ENCODE measurements at places on chromosomes 11 and 22.

- no peak for DNase-seq
Measured at GRCh38 chr11:118443590-118444218, 7.4 kb downstream of the KMT2A start.

DNA sequence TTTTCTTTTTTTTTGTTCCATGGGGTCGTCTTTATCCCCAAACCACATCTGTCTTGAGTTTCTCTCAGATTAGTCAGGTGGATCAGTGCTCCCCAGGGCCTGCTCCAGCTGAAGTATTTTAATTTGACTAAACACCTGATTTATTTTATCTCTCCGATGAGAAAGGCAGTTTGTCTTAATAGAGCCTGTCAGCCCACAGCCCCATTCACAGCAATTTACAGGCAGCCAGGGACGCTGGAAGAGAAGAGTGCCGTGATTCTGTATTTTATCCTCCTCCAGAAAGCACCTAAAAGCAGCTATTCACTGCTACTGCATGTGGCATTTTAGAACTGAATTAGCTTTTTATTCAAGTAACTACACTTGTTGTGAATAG, 164.5 kb downstream of the SOX6 start:
- no peak for DNase-seq

GRCh38 chr11:117075186-117075585, 23.0 kb downstream of the SIK3 start:
- no peak for DNase-seq

- no peak for DNase-seq
Measured at GRCh38 chr11:30938810-30939209, 352.7 kb upstream of the MPPED2 start.

DNA sequence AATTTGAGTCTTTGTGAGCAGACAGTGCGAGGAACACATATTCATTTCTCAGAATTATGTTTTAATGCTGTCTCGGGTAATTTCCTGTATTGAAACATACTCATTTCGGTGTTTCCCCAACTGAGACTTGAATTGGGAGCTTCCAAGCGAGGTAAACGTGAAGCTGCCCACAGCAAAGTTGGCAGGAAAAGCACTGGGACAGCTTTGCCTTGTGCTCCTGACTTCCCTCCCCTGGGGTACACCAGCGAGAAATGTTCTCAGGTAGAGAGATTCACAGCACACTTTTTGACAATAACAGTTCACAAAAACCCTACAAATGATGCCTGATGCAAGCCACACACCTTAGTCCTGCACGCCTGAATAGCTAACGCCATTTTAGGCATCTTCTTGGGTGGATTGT, 3.1 kb downstream of the HTR3B start:
- DNase-seq: no peak

DNA sequence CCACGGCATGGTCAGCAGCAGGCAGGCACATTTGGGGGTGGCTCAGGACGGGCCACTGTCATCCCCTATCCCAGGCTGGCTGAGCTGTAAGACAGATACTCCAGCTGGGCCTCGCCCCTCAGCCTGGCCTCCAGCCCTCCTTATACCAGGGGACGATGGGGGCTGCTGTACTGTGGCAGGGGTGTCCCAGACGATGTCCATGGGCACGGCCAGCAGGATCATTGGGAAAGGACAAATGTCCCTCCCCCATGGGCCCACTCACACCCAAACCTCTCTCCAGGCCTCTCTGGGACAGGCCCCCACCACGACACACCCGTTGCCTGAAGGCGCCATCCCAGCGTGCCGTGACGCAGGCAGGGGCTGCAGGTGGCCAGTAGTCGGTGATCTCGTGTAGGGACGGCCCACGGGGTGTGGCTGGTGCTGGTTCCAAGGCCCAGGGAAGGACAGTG, 1.5 kb upstream of the IL17REL start:
- DNase-seq: no peak

GRCh38 chr11:64348383-64349024, 8.5 kb downstream of the CCDC88B start:
- DNase-seq: no peak

DNA sequence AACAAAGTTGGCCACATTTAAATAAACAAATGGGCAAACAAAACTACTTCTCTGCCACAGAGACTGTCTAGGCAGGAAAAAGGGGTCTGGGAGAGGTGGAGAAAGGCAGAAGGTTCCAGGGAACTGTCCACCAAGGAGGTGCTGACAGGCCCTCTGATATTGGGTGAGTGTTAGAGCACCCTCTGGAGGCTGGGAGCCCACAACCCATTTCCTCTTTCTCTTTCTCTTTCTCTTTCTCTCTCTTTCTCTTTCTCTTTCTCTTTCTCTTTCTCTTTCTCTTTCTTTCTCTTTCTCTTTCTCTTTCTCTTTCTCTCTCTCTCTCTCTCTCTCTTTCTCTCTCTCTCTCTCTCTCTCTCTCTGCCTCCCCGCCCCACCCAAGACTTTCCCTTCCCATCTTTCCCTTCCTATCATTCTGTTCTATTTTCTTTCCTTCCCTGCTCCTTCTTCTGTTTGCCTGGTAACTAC, 912.8 kb downstream of the DLG2 start:
- no peak for DNase-seq

- DNase-seq: no peak
Measured at GRCh38 chr11:120707098-120707497, 195.6 kb downstream of the GRIK4 start.

DNA sequence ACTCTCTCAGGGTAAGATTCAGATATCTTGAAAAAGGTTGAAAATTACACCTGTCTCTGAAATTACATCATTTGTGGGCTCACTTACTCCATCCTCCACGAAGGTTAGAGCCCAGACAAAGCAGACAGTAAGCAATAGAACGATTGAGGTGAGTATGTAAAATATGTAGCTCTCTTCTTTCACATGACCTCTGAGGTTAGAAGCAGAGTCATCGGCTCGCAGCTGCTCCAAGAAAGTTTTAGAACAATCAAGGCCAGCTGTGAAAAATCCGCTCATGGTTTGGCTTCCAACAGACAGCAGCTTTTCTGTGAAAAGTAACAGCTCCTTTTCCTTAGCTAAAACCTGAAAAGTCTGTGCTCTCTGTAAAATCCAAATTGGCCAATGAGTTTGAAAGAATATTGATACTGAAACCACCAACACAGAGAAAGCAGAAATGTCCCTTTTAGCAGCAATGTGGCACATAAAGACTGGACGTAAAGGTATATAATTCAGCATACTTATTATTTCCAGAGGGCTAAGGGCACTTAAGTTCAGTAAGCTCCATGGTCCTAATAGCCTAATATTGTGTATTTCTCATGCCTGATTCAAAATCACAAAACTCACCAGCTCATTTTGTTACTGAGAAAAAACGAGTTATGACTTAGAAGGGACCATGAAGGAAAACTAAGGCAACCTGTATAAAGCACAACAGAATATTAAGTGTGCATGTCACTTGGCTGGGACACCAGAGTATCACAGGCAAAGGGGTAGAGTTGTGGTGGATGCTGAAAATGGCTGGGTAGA, 78.2 kb downstream of the FAM76B start:
- no peak for DNase-seq

GRCh38 chr22:37012262-37012904, 6.9 kb downstream of the TST start:
- DNase-seq: no peak

DNA sequence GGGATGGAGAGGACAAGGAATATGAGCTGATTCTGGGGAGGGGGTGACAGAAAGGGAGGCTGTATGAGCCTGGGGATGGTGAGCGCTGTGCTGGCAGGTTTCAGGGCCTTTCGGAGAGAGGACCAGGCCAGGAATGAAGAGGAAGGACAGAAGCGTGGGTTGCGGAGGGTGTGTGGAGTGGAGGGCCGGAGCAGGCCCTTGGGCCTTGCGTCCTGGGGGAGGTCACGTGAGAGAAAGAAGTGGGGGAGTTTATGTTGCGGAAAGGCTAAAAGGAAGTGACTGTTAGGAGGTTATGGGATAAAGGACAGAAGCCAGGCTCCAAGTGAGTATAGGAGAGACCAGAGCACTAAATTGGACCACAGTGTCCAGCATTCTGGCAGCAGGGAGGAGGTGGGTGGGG, 17.5 kb downstream of the BCR start:
- DNase-seq: no peak

- DNase-seq: no peak
Measured at GRCh38 chr11:35105319-35106079, 33.5 kb upstream of the CD44 start.

DNA sequence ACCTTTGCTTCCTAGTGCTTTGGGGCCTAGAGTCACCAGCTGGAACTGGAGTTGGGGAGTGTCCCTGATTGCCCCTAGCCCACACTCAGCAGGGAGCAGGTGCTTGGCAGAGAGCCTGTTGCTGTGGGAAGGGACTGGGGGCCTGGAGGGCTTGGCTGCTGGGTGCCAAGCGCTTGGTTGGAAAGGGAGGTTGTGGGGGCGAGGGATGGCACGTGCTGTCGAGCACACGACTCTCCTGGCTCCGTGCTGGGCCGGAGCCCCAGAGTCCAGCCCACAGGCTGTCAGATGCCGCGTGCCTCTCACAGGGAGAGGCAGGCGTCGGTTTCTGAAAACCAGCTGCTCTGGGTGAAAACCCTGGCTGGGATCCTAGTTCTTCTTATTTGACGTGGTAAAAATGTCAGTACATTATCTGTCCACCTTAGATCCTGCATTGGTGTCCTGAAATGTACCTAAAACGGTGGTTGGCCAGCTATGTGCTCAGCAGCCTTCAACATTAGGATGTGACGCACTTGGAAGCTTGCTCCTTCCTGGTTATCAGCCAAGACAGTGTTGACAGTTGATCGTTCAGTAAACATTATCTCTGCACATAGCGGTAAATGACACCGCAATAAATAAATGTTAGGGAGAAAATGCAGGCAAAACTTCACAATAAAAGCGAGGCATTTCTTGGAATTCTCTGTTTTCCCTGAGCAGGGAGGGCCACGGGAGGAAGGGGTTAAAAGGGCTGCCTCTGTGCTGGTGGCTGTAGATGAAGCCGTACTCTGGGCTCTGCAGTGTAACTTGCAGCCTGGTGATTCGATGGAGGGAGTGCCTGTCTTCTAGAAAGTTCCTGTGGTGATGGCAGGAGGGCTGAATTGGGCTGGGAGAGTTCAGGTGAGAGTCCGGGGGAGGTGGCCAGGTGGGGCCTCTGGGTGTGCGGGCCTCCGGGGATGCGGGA, 29.2 kb downstream of the GRAMD4 start:
- DNase-seq: no peak

DNA sequence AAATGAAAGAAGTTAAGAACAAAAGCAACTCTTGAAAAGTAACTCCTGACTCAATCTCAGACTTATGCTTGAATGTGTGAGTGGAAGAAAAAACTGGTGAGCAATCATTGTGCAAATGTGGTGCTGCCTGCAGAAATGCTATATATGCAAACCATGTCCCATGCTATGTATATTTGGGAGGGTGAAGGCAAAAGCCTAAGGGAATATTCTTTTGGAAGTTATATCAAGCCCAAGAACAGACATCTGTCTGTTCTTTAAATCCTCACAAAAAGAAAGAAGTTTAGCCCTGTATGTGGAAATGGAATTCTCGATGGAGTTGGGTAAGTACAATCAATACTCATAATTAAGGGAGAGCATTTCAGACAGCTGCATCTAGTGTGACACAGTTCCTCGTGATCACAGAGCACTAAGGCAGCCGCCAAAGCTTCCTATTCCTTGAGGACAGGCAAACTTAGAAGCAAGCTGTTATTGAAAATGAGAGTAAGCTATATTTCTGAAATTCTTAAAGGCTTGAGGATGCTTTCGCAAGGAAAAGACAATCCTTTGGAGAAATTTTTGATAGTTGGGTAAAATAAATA, 406.5 kb upstream of the CHORDC1 start:
- DNase-seq: no peak

DNA sequence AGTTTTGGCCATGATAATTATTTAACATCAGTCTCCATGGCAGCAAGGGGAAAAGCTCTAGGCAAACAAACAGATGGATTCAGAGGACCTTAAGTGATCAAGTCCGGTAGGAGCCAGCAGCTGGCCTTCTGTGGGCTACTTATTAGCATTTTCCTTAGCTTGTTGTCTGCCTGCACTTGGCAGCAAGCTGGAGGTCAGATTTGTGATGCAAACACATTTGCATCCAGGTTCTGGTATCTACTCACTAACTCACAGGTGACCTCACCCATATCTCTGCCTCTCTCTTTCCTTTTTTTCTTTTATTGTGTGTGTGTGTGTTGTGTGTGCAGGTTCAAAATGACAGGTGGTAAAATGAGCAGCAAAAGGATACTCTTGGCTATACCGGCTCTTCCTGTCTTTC, 32.3 kb downstream of the ARHGAP42 start:
- DNase-seq: no peak

GRCh38 chr11:96010683-96011082, 86.8 kb upstream of the MTMR2 start:
- DNase-seq: no peak

GRCh38 chr22:40593460-40594273, 42.9 kb downstream of the MRTFA start:
- no peak for DNase-seq

DNA sequence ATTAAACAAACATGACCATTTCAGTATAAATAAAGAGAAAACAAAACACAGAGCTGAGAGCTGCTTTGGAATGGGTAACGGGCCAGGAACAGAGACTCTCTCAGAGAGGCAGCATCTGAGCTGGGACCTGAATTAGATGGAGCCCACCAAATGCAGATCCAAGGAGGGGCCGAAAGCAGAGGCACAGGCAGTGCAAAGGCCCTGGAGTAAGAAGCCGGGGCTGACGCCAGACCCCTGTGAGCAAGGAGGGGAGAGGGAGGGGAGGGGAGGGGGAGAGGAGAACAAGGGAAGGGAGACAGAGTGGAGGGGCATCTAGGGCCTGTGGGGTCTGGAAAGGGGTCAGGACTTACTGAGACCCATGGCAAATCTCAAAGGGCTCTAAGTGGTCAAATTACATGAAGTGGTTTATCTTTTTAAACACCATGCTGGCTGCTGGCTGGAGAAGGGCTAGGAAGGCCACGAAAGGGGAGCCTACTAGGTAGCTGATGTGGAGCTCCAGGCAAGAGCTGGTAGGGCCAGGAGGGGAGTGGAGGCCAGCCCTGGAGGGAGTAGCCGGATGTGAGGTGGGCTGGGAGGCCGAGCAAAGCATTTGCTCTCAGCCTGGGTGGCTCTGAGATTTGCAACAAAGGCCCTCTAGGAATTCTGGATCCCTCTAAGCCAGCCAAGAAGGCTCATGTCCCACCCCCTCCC, 3.2 kb downstream of the OSBPL5 start:
- no peak for DNase-seq

DNA sequence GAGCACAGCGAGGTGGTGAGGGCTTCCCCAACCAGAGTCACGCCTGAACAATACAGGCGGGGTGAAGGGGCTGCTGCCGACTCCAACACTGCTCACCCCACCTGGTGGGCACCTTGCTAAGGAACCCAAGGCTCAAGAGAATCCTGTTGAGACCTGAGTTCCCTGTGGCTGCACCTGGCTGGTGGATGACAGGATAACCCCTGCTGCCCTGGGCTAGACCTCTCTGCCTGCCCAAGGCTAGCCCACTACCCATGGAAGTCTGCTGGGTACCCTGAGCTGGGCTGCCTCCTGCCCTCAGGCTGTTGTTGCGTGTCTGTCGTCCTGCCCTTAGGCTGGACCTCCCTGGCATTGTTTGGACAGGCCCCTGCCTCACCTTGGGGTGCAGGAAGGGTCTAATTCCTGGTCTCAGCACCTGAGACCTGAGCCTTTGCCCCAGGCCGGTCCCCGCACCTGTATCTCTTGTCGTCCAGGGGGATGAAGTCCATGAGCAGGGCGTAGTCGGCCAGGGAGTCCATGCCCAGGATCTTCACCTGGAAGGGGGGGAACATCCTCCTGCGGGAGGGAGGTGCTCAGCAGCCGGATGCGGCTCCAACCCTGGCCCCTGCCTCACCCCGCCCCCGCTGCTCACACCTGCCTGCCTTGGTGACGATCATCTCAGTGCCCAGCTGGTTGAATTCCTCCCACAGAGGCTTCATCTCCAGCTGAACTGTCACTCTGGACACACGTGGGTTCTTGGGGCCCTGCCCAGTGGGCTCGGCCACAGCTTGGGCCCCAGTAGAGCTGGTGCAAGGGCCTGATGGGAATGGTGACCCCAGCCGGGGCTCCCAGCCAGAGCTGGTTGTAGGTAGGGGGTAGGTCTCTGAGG, 4.9 kb upstream of the NUDT8 start:
- DNase-seq: no peak

Data from stimulated activated naive CD4-positive, alpha-beta T cell treated with Interleukin-2 at 50 U/mL for 16 hours (primary cell).